ENCODE measurements at places on chromosomes 2 and 18.

DNA sequence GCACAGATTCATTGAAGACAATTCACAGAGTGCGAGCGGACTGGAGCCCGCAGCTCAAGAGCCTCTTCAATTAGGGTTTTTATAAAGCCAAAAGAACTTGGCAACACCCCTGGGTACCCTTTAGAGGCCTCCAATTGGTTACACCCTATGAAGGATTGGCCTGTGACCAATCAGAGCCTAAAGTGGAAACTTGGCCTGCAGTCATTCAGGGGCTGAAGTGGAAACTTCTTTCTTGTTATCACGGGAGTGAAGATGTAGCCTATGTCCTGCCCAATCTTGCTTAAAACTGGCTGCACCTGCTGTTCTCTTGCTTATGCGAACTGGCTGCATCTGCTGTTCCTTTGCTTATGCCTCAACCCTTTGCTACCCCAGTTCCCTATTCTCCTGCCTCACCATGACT is 1.8 kb upstream of the HJURP start:
- DNase-seq, result no peak

DNA sequence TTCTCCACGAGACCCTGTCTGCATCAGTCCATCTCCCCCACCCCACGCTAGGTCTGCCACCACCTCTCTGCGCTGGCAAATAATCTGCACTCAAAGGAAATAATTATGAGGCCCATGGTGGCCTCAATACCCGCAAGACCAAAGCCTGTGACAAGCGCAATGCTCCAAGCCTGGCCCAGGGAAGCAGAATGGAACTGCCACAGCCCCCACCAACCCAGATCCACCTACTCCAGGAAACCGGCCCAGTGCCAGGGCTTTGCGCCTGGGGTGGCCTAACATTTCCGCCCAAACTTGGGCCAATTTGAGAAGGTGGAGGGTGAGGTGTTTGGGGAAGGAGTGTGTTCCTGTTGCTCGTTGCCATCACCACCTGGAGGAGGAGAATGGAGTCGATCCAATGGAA is 26.0 kb upstream of the ATOH8 start:
- no peak for DNase-seq

DNA sequence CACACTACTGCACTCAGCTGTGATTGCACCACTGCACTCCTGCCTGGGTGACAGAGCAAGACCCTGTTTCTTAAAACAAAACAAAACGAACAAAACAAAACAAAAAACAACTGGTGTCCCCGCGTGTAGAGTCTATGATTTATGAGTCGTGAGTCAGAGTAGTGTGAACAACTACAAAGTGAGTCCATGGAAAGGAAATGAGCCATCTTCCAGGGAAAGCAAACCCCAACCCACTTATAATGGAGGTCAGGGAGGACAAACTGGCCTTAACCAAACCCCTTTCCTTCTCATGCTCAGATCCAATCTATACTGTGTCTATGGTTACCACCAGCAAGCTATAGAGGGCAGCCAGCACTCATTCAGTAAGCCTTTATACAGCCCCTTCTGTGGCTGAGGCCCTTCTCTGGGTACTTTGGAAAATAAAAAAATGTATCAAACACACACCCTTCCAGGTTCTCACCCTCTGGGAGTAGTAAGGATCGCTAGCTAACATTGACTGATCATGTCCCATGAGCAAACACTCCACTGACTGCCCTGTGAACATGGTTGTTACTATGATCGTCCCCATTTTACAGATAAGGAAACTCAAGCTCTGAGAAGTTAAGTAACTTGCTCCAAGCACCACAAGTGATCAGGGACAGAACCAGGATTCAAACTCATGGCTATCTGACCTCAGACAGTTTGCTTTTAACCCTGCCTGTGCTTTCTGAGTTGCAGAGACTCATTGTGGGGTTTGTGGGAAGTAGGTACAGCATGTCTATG is 24.7 kb upstream of the COLEC12 start:
- no peak for DNase-seq

DNA sequence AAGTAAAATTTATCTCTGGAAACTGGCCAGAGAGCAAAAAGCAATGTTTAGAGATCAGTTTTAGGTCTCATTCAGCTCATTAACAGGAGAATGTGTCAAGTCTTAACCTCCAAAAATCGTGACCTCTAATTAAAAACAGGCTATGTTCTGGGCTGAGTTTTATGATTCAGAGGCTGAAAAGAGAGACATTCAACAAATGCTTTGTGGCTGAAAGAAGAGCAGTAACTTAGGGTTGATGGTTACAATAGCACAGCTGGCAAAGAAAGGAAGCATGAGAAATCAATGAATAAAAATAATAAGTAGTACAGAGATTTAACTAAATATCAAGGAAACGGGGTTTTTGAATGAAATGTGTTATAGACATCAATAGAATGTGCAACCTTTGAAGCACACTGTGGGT is 13.1 kb downstream of the TGIF1 start:
- DNase-seq, result no peak

GRCh38 chr2:25664183-25664964 is 9.0 kb downstream of the DTNB start:
- DNase-seq, result no peak

- no peak for DNase-seq
Measured at GRCh38 chr2:184339966-184340365, 258.4 kb upstream of the ZNF804A start.

DNA sequence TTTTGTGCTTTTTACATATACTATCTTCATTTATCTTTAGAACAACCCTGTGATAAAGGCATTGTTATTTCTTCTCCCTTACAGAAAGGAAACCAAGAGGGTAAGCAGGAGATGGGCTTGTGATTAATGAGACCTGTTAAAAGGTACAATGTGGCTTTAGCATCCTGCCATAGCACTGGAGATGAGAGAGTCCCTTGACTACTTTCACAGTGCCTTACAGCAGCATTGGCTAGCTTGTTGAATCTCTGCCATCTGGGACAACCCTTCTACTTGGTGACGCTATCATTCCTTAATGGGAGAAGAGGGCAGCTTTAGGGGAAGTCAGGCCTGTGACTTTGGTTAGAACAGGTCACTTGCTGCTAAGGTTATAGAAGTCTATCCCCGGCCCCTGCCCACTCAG is 68.1 kb upstream of the LYPD6B start:
- DNase-seq, result no peak

DNA sequence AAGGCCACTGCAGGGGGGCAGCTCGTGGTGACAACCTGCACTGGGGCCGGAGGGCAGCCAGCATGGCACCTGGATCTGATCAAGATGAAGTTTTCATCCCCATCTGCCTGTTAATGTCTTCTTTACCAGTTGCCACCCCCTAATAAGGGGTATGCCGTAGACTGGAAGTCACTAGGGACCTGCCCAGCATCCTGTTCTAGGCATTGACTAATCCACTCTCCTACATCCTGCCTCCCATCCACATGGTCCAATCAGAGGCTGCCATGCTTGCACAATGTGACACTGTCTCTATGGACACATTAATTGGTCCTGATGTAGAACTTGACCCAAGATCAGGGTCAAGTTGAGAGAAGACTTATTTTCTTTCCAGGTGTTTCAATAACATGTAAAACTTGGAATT is 95.1 kb upstream of the LCLAT1 start:
- DNase-seq, result no peak

GRCh38 chr2:29322011-29322410 is 206.8 kb downstream of the CLIP4 start:
- no peak for DNase-seq

GRCh38 chr2:130954873-130955272 is 118.2 kb downstream of the ARHGEF4 start:
- DNase-seq, result no peak

GRCh38 chr2:11822746-11823451 is 76.5 kb downstream of the LPIN1 start:
- DNase-seq, result no peak

DNA sequence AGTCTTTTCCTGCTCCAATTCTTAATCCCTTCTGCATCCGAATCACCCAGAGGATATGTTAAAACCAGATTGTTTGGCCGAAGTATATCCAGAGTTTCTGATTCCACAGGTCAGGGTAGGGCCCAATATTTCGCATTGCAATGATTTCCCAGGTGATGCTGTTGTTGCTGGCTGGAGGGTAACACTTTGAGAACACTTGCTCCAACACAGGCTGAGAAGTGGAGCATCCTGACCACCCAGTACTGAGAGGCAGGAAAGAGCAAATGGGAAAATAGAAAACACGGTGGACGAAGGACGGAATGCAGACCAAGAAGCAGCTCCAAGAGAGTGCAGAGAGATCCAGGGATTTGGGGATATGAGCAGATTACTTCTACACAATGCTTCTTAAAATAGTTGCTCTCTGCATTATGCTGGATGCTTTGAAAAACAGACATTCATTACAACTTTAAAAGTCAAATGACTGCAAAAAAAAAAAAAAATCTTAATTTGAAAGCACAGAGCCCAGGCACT is 362.2 kb upstream of the SLC14A2 start:
- no peak for DNase-seq

GRCh38 chr18:10365901-10366300 is 88.5 kb upstream of the APCDD1 start:
- no peak for DNase-seq

DNA sequence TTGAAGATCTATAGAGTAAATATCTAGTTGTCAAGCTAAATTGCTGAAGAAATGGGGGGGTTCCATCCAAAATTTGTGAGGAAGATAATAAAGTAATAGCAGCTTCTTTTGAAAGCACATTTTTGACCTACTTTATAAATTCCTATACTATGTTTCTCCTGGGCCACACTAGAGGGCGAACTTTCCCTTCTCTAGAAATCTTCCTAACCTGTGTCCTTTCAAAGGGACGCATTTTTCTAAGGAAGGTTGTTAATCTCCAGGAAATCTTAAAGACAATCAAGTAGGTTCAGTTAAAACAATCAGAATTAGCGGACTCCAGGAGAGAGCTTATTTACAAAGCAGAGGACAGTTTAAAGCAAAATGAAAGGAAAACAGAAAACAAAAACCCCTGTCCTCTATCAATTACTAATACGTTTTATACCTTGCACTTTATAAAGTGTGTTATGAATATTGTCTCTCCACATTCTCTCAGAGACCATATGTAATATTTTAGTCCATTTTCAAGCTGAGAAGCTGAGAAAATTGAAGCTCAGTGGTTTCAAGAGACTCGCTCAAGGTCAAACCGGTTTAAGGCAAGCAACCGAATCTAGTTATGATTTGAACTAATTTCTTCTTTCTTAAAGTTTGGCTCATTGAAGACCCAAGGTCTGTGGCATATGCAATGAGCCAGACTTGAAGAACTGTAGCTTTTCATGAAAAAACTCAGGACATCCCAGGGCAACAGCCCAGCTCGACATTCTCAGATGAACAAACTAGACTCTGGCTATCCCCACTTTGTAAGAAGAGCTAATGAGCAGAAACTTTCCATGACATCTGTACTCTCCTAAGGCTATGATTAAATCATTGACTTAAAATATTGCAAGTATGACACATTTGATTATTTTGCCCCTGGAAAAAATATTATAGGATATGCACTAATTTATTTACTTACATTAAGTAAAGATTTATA is 273.6 kb downstream of the PAX3 start:
- no peak for DNase-seq

- DNase-seq, result no peak
Measured at GRCh38 chr2:8457092-8457481, 224.8 kb upstream of the ID2 start.

DNA sequence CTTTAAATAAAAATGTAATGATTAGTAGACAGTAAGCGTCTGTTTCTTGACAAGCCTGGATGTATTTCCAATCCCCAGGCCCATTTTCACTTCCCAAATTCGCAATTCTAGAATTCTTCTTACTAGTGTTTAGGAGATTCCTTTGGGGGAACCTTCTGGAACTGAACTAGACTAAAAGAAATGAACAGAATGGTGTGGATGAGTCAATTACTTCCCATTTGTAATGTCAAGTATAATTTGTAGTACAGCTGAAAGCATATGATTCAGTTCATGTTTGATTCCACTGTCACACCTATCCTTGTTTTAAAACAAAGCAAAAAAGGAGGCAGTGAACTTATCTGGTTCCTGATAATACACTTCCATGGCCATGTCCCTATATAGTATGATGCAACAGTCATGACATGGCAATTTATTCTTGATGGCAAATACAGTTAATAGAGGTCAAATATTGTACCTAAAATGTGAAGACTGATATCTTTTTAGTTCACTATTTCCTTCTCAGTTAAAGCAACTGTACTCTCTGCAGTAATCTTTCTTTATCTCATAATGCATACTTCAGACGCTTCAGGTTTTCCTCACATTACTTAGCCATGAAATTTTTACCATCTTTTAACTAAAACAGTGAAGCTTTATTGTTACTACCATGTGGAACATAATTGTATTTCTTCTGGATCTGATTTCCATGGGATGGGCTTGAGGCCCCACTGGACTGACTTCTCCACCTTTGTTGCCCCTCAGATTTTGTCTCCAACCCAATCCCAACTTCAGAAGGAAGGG is 2.0 kb downstream of the IDH1 start:
- DNase-seq, result no peak

DNA sequence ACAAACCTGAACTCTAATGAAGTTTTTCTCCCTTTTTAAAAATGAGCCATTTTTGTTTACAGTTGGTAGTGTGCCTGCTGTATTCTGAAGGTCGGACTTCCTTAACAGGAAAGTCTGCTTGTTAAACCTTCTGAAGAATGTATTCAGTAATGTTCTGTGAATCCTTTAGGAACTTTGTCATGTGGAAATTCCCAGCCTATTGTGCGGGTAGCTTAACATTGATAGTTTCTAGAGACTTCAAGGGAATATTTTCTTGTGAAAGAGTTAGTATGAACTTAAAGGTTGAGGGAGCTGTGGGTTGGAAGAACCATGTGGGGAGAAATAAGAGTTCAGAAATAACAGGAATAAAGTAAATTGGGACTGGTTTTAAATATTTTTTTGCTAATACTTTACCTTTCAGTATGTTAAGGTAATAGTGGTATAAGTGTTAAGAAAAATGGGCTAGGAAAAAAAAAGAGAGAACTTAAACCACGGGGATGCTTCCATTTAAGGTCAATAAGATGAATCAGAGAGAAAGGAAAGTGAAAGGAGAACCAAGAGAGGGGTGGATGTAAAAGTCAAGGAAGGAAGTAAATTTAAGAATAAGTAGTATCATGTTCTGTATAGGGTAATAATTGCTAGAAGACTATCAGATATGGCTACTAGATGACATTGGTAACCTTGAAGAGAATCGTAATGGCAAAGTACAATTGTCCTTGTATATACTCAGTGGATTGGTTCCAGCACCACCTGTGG is 90.5 kb downstream of the PMS1 start:
- no peak for DNase-seq

- DNase-seq, result no peak
Measured at GRCh38 chr18:35432565-35433001, 55.4 kb upstream of the ZNF396 start.

DNA sequence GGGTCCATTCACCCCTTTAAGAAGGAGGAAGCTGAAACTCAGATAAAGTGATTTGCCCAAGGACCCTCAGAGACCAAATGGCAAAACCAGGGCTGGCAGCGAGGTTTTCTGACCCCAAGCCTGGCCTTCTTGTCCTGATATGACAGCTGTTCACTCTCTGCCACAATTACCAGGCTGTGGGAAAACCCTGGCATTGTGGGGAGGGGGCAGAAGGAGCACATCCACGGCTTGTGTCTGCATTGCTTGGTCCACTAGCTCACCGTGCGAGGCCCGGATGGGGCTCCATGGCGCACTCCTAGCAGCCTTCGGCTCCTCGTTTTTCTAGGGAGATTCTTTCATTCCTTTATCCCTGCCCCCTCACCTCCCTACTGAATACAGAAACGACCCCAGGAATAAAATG is 143.4 kb upstream of the SIX2 start:
- no peak for DNase-seq

GRCh38 chr2:30503007-30503694 is 56.1 kb downstream of the LCLAT1 start:
- DNase-seq, result no peak

GRCh38 chr2:56001947-56002346 is 78.4 kb upstream of the EFEMP1 start:
- no peak for DNase-seq

GRCh38 chr2:187319441-187320108 is 128.5 kb downstream of the CALCRL start:
- no peak for DNase-seq
